Caco-2 (cell line): ENCODE measurements at places on chromosomes 11 and 22.

- DNase-seq = no peak
Measured at GRCh38 chr11:70727021-70727420, 328.7 kb downstream of the CTTN start.

DNA sequence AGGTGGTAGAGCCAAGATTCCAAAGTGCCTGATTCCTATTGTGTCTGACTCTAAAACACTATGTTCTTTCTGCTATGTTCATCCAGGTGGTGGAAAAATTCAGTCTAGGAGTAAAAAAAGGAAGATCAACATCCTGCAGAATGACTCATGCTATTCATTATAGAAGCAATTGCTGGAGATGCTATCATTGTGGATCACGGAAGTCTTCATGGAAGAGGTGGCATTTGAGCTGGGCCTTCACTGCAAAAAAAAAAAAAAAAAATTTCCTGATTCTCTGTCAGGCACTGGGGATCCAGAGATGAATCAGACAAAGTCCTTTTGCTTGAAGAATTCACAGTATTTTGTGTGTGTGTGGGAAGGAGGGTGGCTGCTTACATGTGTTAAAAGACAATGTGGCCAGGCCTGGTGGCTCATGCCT, 1.4 kb upstream of the UVRAG start:
- DNase-seq = no peak

GRCh38 chr22:28594797-28595462, 84.7 kb downstream of the TTC28 start:
- DNase-seq = peak; percentile 44

- no peak for DNase-seq
Measured at GRCh38 chr11:33018840-33019239, 3.2 kb downstream of the DEPDC7 start.
